ENCODE measurements at places on chromosomes 16 and 17.

GRCh38 chr16:75320435-75320834 lies 69.0 kb upstream of the BCAR1 start:
- no peak for DNase-seq

DNA sequence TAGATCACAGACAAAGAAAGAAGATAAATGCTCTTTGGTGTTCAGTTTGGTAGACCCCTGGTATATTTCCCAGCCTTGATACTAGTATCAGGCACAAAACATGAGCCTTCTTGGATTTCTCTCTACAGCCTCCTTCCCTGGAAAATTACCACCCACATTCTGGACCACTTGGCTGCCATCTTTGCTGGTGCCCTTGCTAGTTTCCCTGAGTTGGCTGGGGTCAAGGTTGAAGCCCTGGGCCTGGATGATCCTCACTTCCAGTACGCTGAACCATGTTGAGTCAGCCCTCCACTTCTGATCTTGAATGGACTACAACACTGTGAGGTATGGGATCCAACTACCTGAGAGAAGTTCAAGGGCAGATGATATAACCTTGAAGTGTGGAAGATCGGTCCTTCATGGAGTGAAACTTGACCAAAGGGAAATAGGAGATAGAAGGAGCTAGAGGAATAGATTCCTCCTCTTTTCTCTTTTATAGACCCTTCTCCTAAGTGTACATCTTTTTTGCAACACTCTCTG lies 501.4 kb downstream of the TMEM114 start:
- DNase-seq: no peak

DNA sequence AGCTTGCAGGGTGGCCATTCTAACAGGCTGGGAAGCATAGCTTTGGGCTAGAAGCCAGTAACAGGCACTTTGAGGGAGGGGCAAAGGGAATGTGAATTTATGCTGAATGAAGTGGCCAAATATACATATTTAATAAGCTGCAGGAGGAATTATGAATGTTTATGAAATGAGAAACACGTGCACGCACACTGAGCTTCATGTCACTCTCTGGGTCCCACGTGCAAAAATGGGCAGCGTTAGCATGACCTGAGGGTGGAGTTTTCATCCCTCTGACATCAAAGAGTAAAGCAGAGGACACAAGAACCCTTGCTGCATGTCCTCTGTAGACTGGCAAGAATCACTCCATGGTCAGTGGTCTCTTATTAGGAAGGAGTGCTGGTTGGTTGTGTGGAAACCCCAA lies 337.0 kb downstream of the UTP18 start:
- DNase-seq: no peak

DNA sequence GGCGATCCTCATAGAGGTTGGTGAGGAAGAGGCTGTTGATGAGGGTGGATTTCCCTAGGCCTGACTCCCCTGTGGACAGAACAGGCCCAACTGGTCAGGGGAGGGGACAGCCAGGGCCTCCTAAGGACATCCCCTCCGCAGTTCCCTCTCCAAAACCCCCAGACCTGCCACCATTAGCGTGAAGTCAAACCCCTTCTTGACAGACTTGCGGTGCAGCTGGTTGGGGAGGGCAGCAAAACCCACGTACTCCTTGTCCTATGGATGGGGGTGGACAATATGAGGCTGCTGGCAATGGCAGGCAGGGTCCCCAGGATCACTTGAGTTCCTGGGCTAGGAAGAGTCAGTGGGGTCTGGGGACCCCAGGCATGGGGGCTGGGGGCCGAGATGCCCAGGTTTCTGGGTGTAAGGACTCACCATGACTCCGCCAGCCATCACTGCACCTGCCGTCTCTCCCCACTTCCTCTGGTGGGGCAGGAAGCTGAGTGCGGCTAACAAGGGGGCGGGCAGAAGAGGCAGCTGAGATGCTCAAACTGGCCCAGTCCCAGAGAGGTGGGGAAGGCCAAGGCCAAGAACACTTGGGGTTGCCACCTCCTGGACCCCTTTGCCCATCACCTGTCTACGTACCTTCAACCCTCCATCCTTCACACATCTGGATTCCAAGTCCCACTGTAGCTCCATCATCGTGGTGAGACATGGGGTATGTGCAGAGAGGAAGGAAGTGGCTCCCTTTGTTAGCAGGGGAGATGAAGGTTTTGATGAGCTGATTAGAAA lies at the start of gene SEPTIN1:
Gene SEPTIN1 (minus strand): TSS at position 451 of the 771 bp plus-strand sequence. CDS start 19 bp downstream, at position 432.
- DNase-seq: peak; percentile 71

DNA sequence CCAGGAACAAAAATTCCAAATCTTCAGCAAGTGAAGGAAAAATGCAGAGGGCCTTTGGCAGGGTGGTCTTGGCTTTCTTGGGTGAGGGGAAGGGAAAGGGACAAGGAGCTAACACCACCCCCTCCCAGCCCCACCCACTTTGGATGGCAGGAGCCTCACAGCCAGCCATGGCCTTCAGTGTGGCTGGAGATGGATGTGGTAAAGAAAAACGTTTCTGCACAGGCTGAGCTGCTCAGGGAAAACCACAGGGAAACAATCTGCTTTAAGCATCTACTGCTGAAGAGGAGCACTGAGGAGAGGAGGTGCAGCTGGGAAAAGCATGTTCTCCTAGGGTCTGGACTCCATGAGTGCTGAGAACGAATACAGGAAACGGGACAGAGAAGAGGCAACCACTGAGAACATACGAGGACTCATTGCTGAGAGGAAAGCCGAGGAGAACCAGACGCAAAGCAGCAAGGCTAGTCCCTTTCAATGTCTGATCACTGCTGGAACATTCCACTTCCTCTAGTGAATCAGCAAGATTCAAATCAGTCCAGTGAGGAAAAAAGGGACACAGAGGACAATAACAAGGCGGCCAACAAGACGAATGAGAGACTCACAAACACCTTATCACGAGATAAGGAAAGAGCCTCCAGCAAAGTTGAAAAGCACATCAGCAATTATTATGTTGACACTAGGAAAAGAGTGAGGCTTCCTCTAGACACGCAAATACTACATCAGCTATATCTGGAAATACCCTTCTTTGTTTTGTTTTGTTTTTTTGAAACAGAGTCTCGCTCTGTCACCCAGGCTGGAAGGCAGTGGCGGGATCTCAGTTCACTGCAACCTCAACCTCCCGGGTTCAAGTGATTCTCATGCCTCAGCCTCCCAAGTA lies 41.7 kb downstream of the ZZEF1 start:
- DNase-seq: no peak

Data from effector CD4-positive, alpha-beta T cell (primary cell).